ENCODE measurements at places on chromosomes 2 and 18.

- DNase-seq, result no peak
Measured at GRCh38 chr2:236644502-236644911, 74.9 kb downstream of the ACKR3 start.

DNA sequence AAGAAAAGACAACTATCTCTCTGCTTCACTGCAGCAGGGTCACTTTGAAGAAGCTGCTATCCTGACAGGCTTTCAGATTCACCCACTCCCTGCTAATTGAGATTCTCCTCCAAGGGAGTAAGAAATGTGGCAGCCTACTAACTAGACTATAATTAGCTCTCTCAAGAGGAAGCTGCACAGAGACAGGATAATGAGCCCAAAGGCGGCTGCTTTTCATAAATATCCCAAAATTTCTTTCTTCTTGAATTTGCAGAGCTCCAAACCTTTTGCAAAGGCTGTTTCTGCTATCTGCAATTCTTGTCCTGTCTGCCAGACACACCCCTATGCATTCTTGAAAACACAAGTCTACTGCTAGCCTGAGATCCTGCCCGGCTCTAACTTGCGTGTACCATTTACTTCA lies 54.0 kb upstream of the RNU4ATAC start:
- DNase-seq, result no peak

DNA sequence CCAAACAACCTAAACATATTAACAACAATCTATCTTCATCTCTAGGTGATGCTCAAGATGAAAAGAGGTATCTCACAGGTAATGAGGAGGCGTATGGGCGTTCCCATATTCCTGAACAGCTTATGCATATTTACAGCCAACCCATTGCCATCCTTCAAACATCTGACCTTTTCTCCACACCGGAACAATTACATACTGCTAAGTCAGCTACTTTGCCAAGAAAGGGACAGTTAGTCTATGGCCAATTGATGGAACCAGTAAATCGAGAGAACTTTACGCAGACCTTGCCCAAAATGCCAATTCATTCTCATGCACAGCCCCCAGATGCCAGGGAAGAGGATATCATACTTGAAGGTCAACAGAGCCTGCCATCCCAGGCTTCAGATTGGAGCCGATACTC lies 68.0 kb downstream of the FAM171B start:
- DNase-seq, result no peak

- no peak for DNase-seq
Measured at GRCh38 chr18:45282101-45282812, 333.0 kb upstream of the SLC14A2 start.

DNA sequence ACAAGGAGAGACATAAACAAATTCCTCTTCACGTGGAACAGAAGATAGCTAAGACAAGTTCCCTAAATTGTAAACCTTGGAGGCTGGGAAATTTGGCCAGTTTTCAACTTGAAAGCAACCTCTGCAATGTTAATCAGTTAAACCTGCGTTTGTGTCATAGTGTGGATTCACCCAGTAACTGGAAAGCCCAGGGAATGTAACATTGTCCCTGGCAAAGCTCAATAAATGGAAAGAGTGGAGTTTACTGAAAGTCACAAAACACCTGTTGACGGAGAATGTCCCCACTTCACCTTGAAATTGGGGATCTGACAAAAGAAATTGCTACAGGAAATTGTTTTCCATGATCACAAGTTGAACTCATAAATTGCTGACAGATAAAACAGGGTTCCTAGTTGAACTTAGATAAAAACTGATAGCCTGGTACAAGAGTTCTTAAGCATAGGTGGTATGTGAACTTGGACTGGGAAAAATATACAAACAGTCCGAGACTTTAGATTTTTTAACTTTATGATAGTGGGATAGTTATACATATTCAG lies 15.0 kb upstream of the ME2 start:
- DNase-seq, result no peak

DNA sequence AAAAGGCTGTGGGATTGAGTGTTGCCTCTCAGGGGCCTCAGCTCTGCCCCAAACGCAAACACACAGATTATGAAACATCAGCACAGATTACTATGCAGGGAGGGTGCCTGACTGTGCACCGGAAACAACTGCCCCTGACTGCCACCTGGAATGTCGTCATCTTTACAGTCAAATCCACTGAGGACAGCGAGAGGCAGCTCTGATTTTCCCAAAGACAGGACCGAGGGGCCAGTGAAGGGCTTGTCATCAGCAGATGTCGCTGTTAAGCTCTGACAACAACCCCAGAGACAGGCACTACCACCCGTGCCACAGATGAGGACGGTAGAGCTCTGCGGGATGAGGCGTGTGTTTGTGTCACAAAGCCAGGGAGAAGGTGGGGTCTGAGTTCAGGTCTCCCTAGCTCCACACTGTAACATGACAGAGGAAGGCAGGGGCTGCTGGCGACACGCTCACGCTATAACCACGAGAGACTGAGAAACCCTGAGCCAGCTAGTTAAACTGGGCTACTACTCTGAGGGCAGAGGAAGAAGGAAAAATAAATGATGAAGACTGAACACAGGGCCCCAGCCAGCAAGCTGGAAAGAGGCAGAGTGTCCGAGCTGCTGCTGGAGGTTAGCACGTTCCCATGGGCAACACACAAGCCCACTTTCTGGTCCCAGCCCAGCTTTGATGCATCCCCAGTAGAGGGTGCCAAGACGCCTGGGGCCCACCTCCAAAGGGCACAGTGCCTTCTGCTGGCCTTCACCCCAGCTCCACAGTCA lies 47.0 kb downstream of the PARD6G start:
- no peak for DNase-seq

DNA sequence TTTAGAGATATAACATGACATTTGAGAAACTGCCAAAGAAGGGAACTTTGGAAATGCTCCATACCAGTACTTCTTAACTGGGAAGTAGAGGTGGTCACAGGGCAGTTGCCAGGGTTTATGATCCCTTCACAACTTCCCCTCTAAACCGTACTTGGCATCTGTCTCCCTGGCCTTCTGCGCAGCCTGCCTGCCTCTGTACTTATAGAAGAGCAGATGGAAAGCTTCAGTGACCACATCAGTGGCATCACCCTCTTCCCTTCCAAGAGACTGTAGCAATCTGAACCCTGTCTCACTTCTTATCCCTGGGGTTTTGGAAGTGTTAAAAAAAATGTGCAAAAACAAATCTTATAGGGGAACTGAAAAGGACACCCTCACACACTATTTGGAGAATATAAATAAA lies 64.1 kb downstream of the EIF2AK3 start:
- DNase-seq, result no peak

DNA sequence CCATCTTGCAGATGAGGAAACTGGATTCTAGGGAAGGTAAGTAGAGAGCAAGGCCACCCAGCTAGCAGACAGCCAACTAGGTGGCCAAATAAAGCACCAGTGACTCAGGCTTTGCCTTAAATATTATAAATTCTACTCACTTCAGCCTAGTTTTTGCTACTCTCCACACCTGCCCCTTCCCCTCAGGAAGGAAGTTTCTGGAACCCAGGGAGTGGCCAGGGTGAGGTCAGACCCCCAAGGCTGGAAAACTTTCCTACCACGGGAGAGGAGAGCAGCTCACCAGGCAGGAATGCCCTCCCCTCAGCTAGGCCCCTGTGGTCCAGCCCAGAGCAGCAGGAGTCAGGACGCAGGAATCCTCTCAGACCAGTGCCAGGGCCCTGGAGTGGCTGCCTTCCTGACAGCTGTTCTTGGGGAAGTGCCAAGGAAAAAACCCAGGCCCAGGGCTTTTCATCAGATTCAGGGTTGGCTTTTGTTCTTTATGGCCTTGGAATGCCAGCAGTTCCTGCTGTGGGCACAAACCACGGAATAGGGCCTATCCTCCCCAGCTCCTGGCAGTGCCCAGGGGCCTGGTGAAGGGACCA lies 5.1 kb upstream of the PAX8 start:
- no peak for DNase-seq

DNA sequence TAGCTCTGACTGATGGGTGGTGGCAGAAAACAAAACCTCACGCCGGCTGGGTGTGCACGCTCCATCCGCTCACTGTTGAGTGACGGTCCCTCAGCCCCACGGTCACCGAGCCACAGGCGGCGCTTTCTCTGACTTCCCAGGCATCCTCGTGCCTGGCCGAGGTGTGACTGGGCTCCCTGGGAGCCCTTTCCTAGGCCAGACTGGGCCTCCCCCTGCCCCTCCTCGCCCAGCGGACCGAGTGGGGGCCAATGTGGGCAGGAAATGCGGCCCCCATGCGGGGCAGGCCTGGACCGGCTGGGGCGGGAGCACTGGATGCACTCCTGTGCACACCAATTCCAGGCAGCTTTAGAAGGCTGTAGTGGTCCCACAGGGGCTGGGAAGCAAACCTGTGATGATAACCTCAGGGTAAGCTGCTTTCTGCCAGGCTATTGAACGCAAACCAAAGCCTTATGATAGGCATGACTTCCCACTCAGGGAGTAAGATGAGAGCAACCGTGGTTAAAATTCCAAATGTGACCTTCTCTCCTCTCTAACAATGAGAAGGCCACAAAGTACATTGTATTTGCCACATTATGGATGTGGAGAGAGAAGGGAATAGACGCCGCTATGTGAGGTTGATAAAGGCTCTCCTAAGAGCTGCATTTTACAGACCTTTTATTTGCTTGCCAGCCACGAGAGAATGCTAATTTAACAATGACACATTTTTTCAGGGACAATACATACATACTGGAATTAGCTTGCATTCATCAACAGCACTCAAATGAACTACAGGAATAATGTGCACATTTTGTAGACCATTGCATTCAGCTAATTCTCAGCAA lies 83.9 kb upstream of the PGAP1 start:
- DNase-seq, result no peak

DNA sequence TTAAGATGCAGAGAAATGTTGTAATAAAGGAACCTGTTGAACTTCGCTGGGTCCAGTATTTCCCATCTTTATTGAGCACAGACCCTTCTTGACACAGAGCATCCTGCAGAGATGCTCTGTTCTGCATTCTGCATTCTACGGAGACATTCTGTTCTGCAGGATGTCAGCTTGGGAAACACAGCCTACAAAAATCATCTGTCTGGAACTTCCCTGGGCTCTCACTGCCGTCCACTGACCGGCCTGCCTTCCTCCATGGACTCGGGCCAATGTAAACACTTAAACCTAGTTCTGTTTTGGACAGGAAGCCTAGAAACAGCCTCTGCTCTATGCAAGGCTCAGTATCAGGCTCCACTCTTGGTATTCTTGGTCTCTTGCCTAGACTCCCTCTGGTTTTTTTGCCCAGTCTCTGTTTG lies 90.0 kb upstream of the PPP1CB start:
- DNase-seq, result no peak

- DNase-seq, result no peak
Measured at GRCh38 chr18:76389716-76390115, 105.3 kb downstream of the ZNF516 start.

GRCh38 chr2:46337208-46337994 lies 40.2 kb downstream of the EPAS1 start:
- DNase-seq, result no peak

DNA sequence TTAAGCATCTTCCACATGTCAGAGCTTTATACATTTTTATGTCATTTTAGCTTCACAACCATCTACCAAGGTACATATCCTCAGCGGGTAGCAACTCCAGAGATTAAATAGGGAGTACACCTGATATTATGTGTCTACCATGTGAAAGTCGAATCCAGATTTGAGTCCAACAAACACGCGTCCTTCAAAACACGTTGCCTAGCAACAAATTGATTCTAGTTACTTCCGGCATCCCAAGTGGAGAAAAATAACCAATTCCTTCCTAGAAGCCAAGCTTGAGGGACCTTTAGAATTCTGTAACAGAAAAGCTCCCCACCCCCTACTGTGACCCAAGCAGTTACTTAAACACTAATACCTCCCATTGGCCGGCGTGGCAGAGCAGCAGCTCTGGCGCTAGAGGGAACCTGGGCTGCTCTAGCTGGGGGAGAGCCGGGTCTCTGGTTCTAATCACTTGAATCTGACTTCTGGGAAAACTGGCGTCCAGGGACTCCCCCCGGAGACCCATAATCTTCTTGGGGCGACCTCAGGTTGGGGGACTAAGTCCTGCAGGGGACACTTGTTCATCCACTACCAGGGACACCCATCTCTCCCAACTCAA lies at the start of gene ERICH2:
Gene ERICH2, plus strand, starts transcription at position 371 of the 598 bp plus-strand sequence. CDS start 304 bp downstream, outside the sequence.
- peak; percentile 52 for DNase-seq

DNA sequence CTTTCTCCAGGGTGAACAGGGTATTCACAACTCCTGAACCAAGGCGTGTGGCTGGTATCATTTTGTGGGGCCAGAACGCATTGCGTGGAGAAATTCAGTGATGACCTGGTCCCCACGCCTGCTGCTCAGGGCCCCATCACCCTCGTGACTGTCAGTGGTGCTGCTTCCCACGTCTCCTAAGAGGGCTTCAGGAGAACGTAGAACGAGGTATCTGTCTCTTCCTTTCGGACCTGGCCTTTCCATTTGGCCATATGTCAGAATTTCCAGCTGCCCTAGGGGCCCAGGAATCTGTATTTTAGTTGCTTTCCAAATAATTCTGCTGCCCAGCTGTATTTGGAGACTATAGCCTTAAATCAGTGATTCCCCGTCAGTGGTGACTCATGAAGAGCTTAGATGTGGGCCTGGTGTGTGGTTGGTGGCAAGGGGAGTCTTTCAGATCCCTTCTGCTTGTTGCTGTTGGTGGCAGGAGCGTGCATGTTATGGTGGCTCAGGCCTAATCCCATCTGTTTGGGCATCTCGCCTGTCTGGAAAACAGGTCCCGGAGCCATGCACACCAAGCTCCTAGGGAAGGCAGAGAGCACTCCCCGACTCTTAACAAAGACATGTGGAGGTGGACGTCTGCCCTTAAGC lies 56.4 kb downstream of the NPAS2 start:
- no peak for DNase-seq

- no peak for DNase-seq
Measured at GRCh38 chr18:60246606-60247005, 126.0 kb downstream of the MC4R start.

GRCh38 chr2:135030826-135031225 lies 16.4 kb downstream of the MAP3K19 start:
- no peak for DNase-seq

- no peak for DNase-seq
Measured at GRCh38 chr2:65291216-65292105, 63.8 kb downstream of the ACTR2 start.

DNA sequence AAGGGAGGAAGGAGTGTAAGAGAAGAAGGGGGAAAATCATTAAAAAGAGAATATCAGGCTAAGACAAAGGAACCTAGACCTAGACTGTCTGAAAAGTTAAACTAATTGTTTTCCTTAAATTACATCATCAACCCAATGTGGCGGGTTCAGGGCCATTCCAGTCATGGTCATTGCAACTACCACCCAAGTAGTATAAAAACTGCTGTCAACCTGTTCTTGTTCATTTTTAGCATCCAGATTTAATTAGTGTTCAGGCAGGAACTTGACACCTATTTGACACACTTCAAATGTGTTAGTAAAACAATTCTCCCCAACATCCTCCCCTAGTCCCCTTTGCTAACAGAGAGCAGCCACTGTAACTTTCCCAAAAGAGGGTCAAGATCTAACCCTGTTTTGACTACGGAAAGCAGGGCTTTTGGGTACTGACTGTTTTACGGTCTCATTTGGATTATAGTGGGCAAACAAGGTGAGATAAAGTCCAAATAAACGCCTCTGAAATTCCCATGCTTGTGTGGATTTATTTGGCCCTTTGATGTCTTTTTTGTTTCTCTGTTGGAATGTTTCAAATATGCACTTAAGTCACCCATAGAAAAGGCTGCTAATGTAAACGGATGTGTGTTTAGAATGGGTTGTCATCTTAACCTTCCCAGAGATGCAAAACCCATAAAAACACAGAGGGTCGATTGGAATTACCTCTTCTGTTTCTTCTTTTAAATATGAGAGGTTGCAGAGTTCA lies 19.3 kb upstream of the TANC1 start:
- DNase-seq, result no peak

- no peak for DNase-seq
Measured at GRCh38 chr2:166418853-166419615, 43.3 kb upstream of the SCN9A start.

GRCh38 chr18:55912071-55912470 lies 324.1 kb upstream of the TCF4 start:
- DNase-seq, result no peak

Data from NCI-H1105 (cell line).